ENCODE measurements at places on chromosomes 2 and 18.

DNA sequence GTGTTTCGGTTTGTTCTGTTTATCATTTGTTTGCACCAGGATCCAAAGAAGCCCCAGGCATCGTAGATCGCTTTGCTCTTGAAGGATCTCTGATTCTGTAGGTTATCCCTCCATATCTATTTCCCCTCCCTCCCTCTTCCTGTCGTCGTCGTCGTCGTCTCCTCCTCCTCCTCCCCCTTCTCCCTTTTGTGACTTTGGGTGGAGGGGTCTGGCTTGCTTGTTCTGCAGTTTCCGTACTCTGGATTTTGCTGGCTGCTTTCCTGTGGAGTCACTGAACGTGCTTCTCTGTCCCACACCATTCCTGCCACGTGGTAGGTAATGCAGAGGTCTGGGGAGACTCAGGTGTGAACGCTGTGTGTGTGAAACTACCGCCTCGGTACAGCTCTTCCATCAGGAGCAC, 225.0 kb downstream of the LDLRAD4 start:
- H3K27me3 ChIP-seq, result peaks cover 7% of the 10 kb centered on the region
- peaks cover 9% of the 10 kb centered on the region for H3K36me3 ChIP-seq
- no peak for DNase-seq
- H3K4me1 ChIP-seq, result peaks cover 39% of the 10 kb centered on the region
- H3K27ac ChIP-seq, result no peak overlapping the region
- H3K4me3 ChIP-seq, result no peak overlapping the region

DNA sequence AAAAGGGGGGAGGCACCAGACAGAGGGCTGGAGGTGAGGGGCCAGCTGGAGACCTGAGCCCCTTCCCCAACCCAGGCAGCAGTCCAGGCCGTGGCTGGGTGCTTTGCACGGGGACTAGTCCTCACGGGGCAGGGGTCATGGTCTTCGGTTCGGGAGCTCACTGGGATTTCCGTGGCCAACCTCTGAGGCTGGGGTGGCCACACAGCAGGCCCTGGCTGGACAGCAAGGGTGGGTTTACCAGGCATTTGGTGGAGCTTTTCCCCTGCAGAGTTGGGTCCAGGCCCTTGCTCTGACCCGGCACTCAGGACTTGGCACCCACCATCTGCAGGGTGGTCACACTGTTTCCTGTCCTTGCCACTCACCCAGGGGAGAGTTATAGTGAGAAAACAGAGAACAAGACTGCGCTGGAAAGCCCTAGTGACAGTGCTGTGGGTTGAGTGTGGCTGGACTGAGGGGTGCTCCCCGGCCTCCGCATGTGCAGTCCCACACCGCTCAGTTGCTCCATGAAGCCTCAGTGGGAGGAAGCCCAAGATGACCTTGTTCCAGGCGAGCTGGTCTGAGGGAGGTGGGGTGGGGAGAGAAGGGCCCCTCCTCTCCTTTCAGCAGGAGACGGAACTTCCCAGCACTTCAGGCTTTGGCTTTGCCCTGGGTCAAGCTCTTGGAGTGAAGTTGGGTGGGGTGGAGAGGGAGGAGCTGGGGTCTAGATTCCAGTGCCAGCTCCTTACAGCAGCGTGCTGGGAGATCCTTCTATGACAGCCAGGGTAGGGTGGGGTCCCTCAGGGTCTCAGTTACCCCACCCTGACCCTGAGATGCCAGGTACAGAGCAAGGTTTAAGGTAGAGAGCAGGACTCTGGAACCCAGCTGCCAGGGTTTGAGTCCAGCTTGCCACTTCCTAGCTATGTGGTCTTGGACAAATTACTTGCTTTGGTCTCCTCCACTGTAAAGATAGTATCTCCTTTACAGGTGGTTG, 219.8 kb downstream of the DYSF start:
- no peak overlapping the region for H3K4me3 ChIP-seq
- no peak overlapping the region for H3K27ac ChIP-seq
- peak; percentile 1 for DNase-seq
- peaks cover 29% of the 10 kb centered on the region for H3K27me3 ChIP-seq

GRCh38 chr18:924987-925386, 20.3 kb downstream of the ADCYAP1 start:
- H3K27ac ChIP-seq, result no peak overlapping the region
- H3K4me1 ChIP-seq, result peaks cover 2% of the 10 kb centered on the region
- no peaks in the 10 kb centered on the region for H3K36me3 ChIP-seq
- H3K27me3 ChIP-seq, result no peaks in the 10 kb centered on the region

GRCh38 chr18:58397385-58398132, 231.3 kb downstream of the ALPK2 start:
- H3K4me3 ChIP-seq, result no peak overlapping the region
- no peak for DNase-seq
- H3K27me3 ChIP-seq, result peaks cover 9% of the 10 kb centered on the region
- H3K4me1 ChIP-seq, result no peaks in the 10 kb centered on the region
- peaks cover 7% of the 10 kb centered on the region for H3K36me3 ChIP-seq

- no peaks in the 10 kb centered on the region for H3K27me3 ChIP-seq
- H3K4me1 ChIP-seq, result peaks cover 27% of the 10 kb centered on the region
- DNase-seq, result no peak
These were observed 126.9 kb upstream of the LINC00305 start for GRCh38 chr18:64275593-64276300.

- no peak overlapping the region for H3K27ac ChIP-seq
- no peak for DNase-seq
- no peaks in the 10 kb centered on the region for H3K36me3 ChIP-seq
- H3K4me1 ChIP-seq, result peaks cover 3% of the 10 kb centered on the region
- H3K4me3 ChIP-seq, result no peak overlapping the region
These were observed 11.9 kb upstream of the MSGN1 start for GRCh38 chr2:17804358-17804757.

- no peak for DNase-seq
- no peak overlapping the region for H3K27ac ChIP-seq
- peaks cover 2% of the 10 kb centered on the region for H3K27me3 ChIP-seq
- no peaks in the 10 kb centered on the region for H3K4me1 ChIP-seq
These were observed 21.2 kb downstream of the SCG2 start for GRCh38 chr2:223580951-223581350.

GRCh38 chr18:79554945-79555645, 124.5 kb upstream of the CTDP1 start:
- no peaks in the 10 kb centered on the region for H3K4me1 ChIP-seq
- no peak overlapping the region for H3K4me3 ChIP-seq

DNA sequence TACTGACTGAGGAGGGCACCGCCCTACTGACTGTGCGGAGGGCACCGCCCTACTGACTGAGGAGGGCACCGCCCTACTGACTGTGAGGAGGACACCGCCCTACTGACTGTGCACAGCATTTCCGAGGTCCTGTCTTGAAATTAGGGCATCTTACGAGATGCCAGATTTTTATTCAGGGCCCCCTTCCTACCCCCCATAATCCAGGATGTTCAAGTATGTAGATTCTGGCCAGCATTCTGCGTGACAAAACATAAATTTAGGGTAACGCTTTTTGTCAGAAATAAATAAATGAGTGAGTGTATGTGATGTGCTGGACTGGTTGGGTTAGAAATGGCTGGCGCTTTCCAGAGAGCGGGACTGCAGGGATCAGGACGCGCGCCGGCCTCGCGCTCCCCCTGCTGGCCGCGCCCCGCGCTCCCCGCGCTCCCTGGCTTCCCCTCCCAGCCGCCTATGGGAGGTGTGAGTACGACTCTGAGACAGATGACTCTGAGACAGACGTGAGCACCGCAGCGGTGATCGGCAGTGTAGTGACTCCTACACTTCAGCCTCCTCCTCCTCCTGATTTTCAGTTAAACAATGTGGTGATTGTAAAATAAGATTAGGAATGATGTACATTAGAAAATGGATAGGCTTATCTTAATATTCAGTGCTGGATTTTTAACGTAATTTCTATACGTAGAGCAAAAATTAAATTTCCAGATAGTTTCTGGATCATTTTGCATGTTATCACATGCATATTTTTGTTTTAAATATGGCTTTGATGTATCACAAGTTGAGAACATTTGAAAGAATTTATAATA, 149.2 kb upstream of the NFATC1 start:
- H3K4me3 ChIP-seq, result no peak overlapping the region
- H3K27me3 ChIP-seq, result no peaks in the 10 kb centered on the region
- H3K27ac ChIP-seq, result no peak overlapping the region
- peaks cover 3% of the 10 kb centered on the region for H3K4me1 ChIP-seq

- H3K4me3 ChIP-seq, result no peak overlapping the region
- H3K4me1 ChIP-seq, result peaks cover 3% of the 10 kb centered on the region
- no peak overlapping the region for H3K27ac ChIP-seq
- DNase-seq, result no peak
These were observed 34.1 kb upstream of the IL1RL1 start for GRCh38 chr2:102277202-102277700.

GRCh38 chr2:51231071-51231470, 199.1 kb upstream of the NRXN1 start:
- no peaks in the 10 kb centered on the region for H3K4me1 ChIP-seq
- H3K36me3 ChIP-seq, result peaks cover 7% of the 10 kb centered on the region
- no peak for DNase-seq
- no peaks in the 10 kb centered on the region for H3K27me3 ChIP-seq

DNA sequence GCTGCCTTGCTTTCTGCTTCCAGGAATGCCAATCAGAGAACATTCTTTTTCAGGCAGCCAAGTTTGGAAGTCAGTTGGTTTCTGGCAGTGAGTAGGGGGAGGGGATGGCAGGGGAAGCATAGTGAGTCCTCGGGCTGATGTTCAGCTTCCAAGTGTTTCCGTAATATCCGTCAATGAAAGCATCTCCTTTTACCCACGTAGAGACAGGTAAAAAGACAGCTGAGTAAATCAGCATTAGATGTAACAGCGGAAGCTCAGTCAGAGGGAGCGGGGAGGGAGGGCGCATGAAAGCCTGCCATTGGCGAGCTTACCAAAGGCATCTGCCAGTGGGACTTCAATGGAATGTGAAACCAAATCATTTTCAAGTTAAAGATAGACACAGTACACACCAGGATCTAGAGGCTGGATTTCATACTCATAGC, 117.1 kb upstream of the DTNA start:
- H3K36me3 ChIP-seq, result no peaks in the 10 kb centered on the region
- no peaks in the 10 kb centered on the region for H3K4me1 ChIP-seq
- peaks cover 2% of the 10 kb centered on the region for H3K27me3 ChIP-seq
- H3K27ac ChIP-seq, result no peak overlapping the region
- H3K4me3 ChIP-seq, result no peak overlapping the region
- peak; percentile 26 for DNase-seq

GRCh38 chr2:64056021-64056420, 36.8 kb upstream of the VPS54 start:
- DNase-seq, result no peak
- peaks cover 5% of the 10 kb centered on the region for H3K27me3 ChIP-seq
- no peak overlapping the region for H3K4me3 ChIP-seq
- no peaks in the 10 kb centered on the region for H3K36me3 ChIP-seq

DNA sequence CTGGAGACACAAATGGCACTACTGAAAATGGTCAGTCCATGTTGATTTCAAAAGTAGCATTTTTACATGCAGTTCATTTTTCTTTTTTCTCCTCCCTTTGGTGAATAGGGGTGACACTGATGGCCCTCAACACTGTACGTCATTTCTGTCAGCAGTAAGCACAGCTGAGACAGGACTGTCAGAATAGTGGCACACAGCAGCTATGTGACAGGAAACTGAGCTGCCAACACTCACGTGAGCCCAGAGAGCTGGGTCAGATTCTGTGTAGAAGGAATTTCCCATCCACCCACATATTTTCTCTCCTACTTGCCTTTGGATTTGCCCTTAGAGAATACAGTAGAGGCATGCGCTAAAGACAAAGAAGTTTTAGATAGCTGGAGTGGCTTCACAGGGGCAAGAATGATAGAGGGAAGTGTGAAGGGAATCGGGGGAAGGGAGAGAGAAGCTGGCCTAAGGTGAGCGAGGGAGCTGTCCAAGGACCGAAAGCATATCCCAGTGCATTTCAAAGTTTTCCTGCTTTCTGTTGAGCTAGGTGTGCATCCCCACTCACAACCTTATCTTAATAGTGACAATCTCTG, 476.6 kb downstream of the CNTNAP5 start:
- no peak for DNase-seq
- H3K27ac ChIP-seq, result no peak overlapping the region
- no peaks in the 10 kb centered on the region for H3K36me3 ChIP-seq
- H3K4me1 ChIP-seq, result peaks cover 19% of the 10 kb centered on the region
- no peak overlapping the region for H3K4me3 ChIP-seq

GRCh38 chr2:144836635-144837350, 316.9 kb upstream of the ZEB2 start:
- H3K36me3 ChIP-seq, result no peaks in the 10 kb centered on the region
- H3K4me3 ChIP-seq, result no peak overlapping the region
- H3K27ac ChIP-seq, result no peak overlapping the region
- no peaks in the 10 kb centered on the region for H3K27me3 ChIP-seq

- peaks cover 66% of the 10 kb centered on the region for H3K4me1 ChIP-seq
- H3K36me3 ChIP-seq, result peaks cover 11% of the 10 kb centered on the region
- H3K27ac ChIP-seq, result peak overlapping the region; percentile 92
- no peak for DNase-seq
These were observed 8.8 kb downstream of the CYB5A start for GRCh38 chr18:74282755-74283554.

DNA sequence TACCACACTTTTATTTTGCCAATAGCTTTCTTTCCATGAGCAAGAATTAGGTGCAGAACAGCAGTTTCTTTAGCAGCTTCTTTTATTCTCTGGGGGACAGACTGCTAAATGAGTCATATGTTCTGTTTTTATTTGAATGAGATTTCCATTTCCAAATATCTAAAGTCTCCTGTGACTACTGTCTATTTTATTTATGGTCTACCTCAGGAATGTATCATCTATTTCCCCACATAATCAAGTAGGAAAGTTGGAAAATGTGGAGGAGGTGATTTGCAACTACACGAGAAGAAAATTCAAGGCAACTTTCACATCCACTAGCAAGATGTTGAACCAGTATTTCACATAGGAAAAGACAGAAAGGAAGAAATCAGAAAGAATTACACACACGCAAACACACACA, 139.9 kb upstream of the MEX3C start:
- no peaks in the 10 kb centered on the region for H3K27me3 ChIP-seq
- no peaks in the 10 kb centered on the region for H3K4me1 ChIP-seq
- no peak for DNase-seq
- no peak overlapping the region for H3K27ac ChIP-seq
- no peak overlapping the region for H3K4me3 ChIP-seq

DNA sequence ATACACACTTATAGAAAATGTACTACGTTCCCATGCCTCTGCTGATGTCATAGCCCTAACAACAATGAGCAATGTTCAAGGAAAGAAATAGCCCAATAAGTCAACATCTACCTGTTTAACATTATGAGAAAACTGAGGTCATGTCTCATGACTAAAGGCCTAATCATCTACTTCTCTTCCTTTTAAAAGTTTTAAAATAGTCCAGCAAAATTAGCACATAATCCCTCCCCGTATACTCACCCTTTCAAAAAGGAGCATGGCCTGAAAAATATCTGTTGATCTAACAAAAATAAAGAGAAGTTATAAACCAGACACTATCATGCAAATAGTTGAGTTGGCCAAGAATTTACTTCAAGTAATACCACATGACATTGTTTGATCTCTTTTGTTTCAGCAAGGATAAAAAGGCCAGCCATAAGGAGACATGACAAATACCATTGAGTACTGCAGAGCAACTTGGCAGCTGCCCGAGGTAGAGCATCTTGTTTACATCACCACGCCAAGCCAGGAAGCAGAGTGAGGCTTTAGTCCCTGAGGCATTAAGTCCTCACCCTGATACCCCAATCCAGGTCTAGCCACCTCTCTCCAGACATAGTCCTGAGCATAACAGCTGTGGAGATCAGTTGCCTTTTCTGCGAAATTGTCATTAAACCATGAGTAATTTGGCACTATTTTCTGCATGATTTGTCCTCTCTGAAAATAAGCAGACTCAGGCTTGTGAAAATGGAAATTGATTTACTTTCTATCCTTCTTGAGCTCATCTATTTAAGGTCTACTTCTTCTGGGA, 137.4 kb upstream of the ETAA1 start:
- H3K4me3 ChIP-seq, result no peak overlapping the region
- H3K27ac ChIP-seq, result no peak overlapping the region
- DNase-seq, result no peak
- H3K4me1 ChIP-seq, result no peaks in the 10 kb centered on the region
- no peaks in the 10 kb centered on the region for H3K27me3 ChIP-seq

Measured in endothelial cell (in vitro differentiated cells).